ENCODE measurements at places on chromosomes 3 and 15. TPM values are rescaled to one million over a fixed set of nuclear protein-coding genes. Genes with fewer than 3 reads are reported as not detected.

The REC114 gene
- total RNA-seq = not detected

The TUSC7 gene
- not detected for total RNA-seq

The SLC27A2 gene
- 99.5 TPM for total RNA-seq

The RLBP1 gene
- 0.52 TPM for total RNA-seq

The ZKSCAN7 gene
- total RNA-seq = 0.83 TPM

The MED12L gene
- total RNA-seq = 7.1 TPM

The SLC24A5 gene
- total RNA-seq = not detected

The MANF gene
- 235 TPM for total RNA-seq

The ISLR2 gene
- total RNA-seq = not detected

The GNAT1 gene
- not detected for total RNA-seq

The RBMS3 gene
- 5.3 TPM for total RNA-seq

The PPP1R2 gene
- 74.2 TPM for total RNA-seq

The ARNT2 gene
- not detected for total RNA-seq

The ERICH6 gene
- total RNA-seq = 0.39 TPM

All from activated T-helper 2 cell treated with anti-CD3 and anti-CD28 coated beads, Interferon-gamma antibody, Interleukin-2, Interleukin-4, amounts not matched to agents 10 μg/mL and 5 μg/mL and 100 μg/mL, durations not matched to agents 14 hours and 24 hours and 36 hours (primary cell).